ENCODE measurements at places on chromosomes 11 and 22. TPM values are rescaled to one million over a fixed set of nuclear protein-coding genes. Genes with fewer than 3 reads are reported as not detected.
A peak's percentile ranks its signal among the peaks of the same experiment; 100 is the strongest.

- no peaks in the 10 kb centered on the region for H3K36me3 ChIP-seq
- H3K27me3 ChIP-seq = no peaks in the 10 kb centered on the region
- no peak overlapping the region for H3K27ac ChIP-seq
- H3K4me1 ChIP-seq = no peaks in the 10 kb centered on the region
These were observed 9.6 kb upstream of the SLC6A5 start for GRCh38 chr11:20589796-20590195.

DNA sequence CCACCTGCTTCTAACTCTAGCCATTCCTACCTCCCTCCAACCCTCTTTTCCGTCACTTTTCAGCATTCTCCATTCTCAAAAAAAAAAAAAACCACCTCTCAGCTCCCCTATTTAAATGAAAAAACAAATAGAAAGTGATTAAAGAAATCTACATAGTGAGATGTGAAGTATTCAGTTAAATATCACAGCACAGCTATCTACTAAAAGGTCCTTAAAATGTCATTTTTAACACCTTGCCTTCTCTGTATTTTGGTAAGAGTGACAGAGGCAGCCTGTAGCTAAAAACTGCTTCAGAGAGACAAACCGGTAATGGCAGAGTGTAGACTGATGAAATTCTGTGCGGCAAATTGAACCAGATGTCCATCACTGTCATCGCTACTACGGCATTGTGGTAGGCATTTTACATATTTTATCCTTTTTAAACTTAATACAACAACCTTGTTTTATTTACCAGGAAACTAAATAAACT lies 346 bp upstream of the ALG9 start:
- H3K27ac ChIP-seq = peak overlapping the region; percentile 89
- H3K27me3 ChIP-seq = no peaks in the 10 kb centered on the region
- H3K4me3 ChIP-seq = peak overlapping the region; percentile 66
- H3K36me3 ChIP-seq = peaks cover 19% of the 10 kb centered on the region

DNA sequence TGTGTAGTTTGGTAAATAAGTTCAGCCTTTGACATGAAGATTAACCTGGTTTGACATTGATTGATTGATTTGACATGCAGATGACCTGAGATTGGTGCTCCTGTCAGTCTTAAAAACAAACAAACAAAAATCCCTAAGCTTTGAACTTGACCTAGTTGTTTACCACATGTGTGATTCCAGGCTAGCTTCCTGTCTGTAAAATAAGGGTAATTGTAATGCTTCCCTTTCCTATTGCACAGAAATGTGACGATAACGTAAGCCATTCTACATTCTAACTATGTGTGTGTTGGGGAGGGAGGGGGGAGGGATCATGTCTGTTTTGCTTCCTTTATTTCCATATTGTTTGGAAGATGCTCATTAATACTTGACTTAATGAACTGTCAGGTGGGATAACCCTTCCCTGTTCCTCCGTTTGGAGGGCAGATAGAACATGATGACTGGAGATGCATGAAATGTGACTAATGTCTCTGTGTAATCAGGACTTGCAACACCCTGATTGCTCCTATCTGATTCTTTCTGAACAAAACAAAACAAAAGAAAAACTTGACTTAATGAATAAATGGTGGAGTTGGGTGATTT lies 106.1 kb upstream of the CLMP start:
- H3K4me3 ChIP-seq = peak overlapping the region; percentile 22
- peaks cover 7% of the 10 kb centered on the region for H3K4me1 ChIP-seq
- no peak overlapping the region for H3K27ac ChIP-seq
- no peaks in the 10 kb centered on the region for H3K36me3 ChIP-seq

- no peak overlapping the region for H3K4me3 ChIP-seq
- no peaks in the 10 kb centered on the region for H3K36me3 ChIP-seq
- no peaks in the 10 kb centered on the region for H3K4me1 ChIP-seq
- peak; percentile 59 for DNase-seq
- H3K27me3 ChIP-seq = no peaks in the 10 kb centered on the region
These were observed 9.8 kb upstream of the FAM111B start for GRCh38 chr11:59097113-59097708.

DNA sequence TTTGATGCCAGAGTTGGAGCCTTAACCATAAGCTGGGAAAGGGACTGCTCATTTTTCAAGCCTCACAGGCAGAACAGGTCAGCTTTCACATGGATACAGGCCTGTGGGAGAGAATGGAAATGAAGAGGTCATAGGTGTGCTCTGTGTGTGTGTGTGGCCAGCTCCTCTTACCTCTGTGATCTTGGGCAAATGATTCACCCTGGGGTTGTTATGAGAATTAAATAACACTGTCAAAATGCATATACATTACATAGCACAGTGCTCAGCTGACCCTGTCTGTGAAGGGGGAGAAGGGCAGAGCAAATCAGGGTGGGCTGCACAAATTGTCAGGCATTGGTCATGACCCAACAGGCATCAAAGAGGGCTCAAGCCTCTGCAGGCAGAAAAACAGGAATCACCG lies 372.5 kb downstream of the TENM4 start:
- no peaks in the 10 kb centered on the region for H3K4me1 ChIP-seq
- H3K36me3 ChIP-seq = no peaks in the 10 kb centered on the region
- no peak overlapping the region for H3K4me3 ChIP-seq
- no peaks in the 10 kb centered on the region for H3K27me3 ChIP-seq

DNA sequence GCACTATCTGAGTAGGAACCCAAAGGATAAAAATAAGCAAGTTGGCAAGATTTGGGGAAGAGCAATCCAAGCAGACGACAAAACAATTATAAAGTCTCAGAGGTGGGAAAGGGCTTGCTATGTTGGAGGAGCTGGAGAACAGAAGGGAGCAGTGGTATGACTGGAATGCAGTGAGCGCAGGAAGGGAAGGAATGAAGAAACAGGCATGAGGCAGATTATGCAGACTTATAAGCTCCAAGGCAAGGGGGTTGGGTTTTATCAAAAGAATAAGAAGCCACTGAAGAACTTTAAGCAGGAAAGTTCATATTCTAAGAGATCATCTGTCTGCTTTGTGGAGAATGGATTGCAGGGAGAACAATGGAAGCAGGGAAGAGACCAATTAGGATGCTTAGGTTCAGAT lies 31.7 kb downstream of the PGM2L1 start:
- H3K27ac ChIP-seq = no peak overlapping the region
- DNase-seq = no peak
- H3K4me1 ChIP-seq = peaks cover 10% of the 10 kb centered on the region

GRCh38 chr11:17699147-17700114 lies 19.9 kb upstream of the MYOD1 start:
- no peaks in the 10 kb centered on the region for H3K4me1 ChIP-seq
- H3K36me3 ChIP-seq = no peaks in the 10 kb centered on the region
- no peaks in the 10 kb centered on the region for H3K27me3 ChIP-seq
- no peak overlapping the region for H3K27ac ChIP-seq
- DNase-seq = no peak
- H3K4me3 ChIP-seq = no peak overlapping the region

GRCh38 chr22:23270212-23270733 lies 90.0 kb downstream of the BCR start:
- H3K4me1 ChIP-seq = peaks cover 60% of the 10 kb centered on the region
- no peaks in the 10 kb centered on the region for H3K27me3 ChIP-seq
- H3K4me3 ChIP-seq = no peak overlapping the region
- H3K36me3 ChIP-seq = peaks cover 21% of the 10 kb centered on the region
- H3K27ac ChIP-seq = peak overlapping the region; percentile 59
- DNase-seq = peak; percentile 90

DNA sequence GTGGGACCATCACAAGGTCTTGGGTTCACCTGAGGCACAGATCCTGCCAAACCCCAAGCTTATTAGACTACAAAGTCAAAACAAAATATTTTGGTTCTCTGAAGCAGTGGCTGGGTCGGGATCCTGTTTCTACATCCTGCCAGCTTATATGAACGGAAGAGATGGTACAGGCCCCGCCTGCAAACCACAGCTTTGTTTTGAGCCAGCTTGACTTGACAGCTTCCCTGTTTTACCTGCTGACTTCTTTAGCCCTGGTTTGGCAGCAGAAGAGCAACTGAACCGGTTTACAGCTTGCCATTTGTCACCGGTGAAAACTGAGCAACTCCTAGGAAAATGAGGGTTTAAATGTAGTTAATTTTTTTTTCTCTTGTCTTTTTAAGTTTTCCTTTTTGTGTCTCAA lies 11.4 kb downstream of the PACS1 start:
- DNase-seq = peak; percentile 53
- H3K4me3 ChIP-seq = no peak overlapping the region
- peaks cover 56% of the 10 kb centered on the region for H3K4me1 ChIP-seq
- no peaks in the 10 kb centered on the region for H3K36me3 ChIP-seq
- peak overlapping the region; percentile 48 for H3K27ac ChIP-seq
- no peaks in the 10 kb centered on the region for H3K27me3 ChIP-seq

GRCh38 chr22:40635043-40635939 lies 1.2 kb downstream of the MRTFA start:
- no peak for DNase-seq
- H3K36me3 ChIP-seq = no peaks in the 10 kb centered on the region
- no peaks in the 10 kb centered on the region for H3K27me3 ChIP-seq
- peak overlapping the region; percentile 94 for H3K4me3 ChIP-seq
- H3K4me1 ChIP-seq = peaks cover 33% of the 10 kb centered on the region
- peak overlapping the region; percentile 84 for H3K27ac ChIP-seq

GRCh38 chr11:75199412-75199955 lies 41.1 kb upstream of the TPBGL start:
- no peaks in the 10 kb centered on the region for H3K27me3 ChIP-seq
- DNase-seq = no peak
- peaks cover 17% of the 10 kb centered on the region for H3K4me1 ChIP-seq
- H3K27ac ChIP-seq = no peak overlapping the region
- H3K4me3 ChIP-seq = no peak overlapping the region
- H3K36me3 ChIP-seq = no peaks in the 10 kb centered on the region

GRCh38 chr11:17402486-17402885 lies 14.0 kb upstream of the KCNJ11 start:
- H3K27me3 ChIP-seq = no peaks in the 10 kb centered on the region
- peak overlapping the region; percentile 8 for H3K27ac ChIP-seq
- DNase-seq = no peak
- peaks cover 51% of the 10 kb centered on the region for H3K4me1 ChIP-seq
- H3K36me3 ChIP-seq = no peaks in the 10 kb centered on the region
- H3K4me3 ChIP-seq = no peak overlapping the region

GRCh38 chr22:28992565-28993356 lies 68.9 kb downstream of the C22orf31 start:
- no peak overlapping the region for H3K27ac ChIP-seq
- no peaks in the 10 kb centered on the region for H3K27me3 ChIP-seq
- H3K36me3 ChIP-seq = no peaks in the 10 kb centered on the region
- peaks cover 11% of the 10 kb centered on the region for H3K4me1 ChIP-seq

DNA sequence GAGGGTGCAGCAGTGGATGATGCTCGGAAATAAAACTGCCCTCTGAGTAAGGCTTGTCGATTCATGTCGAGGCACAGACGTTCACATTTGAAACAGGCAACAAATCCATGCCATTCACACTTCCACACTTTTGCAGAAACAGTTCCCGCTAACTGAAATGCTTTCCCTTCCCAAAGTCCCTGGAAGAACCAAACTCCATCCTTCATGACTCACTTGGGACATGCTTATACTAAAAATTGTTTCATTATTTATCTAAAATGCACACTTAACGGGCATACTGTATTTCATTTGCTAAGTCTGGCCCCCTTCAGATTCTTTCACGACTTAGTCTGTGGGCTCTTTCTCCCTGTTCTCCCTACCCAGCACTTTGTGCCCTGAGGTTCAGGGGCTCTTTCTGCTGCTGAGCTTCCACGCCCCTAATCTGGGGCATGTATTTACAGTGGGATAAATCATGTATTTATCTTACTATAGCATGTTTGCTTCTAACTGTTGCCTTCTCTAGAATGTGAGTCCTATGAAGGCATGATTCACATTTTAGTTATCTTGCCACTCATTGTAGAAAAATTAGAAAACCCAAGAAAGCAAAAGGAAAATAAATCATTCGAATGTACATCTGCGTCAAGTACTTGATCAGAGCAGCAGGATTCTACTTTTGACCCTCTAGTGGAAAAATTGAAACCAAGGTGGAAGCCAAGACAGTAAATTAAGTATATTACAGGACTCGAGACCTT lies 12.5 kb downstream of the SCGB1A1 start:
- no peaks in the 10 kb centered on the region for H3K36me3 ChIP-seq
- H3K4me1 ChIP-seq = peaks cover 3% of the 10 kb centered on the region
- no peak for DNase-seq
- H3K27ac ChIP-seq = no peak overlapping the region

DNA sequence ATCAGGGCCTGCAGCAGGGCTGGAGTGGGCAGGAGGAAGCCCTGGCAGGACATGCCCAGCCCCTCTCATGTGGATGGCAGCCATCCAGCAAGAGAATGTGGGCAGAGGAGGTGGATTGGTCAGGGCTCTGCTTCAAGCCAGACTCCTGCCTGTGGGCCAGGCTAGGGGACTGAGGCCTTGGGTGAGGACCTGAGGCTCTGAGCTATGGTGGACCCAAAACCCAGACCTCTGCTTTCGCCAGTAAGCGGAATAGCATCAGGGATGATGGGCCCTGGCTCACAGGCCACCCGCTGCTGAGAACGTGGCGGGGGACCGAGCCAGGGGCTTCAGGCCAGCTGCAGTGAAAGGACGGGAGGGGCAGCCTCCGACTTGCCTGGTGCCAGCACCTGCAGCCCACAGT lies 57.4 kb downstream of the LINC01488 start:
- H3K27ac ChIP-seq = peak overlapping the region; percentile 88
- no peak overlapping the region for H3K4me3 ChIP-seq
- peaks cover 28% of the 10 kb centered on the region for H3K4me1 ChIP-seq
- H3K36me3 ChIP-seq = no peaks in the 10 kb centered on the region

DNA sequence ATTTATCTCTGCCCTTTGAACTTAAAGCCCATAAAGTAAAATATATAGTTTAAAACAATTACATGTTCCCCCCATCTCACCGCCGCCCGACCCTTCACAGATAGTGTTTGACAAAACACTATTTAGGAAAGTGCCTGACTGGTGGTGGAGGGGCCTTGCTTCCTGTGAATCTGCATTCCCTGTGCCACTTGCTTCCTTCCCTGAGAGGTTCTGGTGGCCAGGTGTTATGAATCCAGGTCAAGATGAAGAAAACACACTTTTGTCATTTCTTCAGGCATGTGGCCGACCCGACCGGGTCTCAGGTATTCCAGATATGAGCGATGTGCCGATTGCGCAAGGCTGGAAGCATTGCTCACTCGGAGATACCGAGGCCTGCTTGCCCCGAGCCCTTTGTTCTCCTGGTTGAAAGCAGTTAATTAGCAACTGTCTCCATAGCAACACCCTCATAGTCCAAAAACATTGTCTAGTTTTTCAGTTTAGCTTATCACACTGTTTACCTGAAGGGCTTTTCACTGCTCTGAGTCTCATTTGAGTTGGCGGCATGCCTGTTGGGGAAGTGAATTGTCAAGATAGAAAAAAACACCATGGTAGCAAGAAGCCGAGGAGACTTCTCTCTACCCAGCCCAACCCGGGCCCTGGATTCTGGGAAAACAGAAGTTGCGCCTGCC lies 128.3 kb downstream of the TEAD1 start:
- peak; percentile 94 for DNase-seq
- no peaks in the 10 kb centered on the region for H3K36me3 ChIP-seq
- H3K27ac ChIP-seq = peak overlapping the region; percentile 92
- no peak overlapping the region for H3K4me3 ChIP-seq
- H3K4me1 ChIP-seq = peaks cover 70% of the 10 kb centered on the region

Gene GSTT2B
- 2.0 TPM for total RNA-seq

Gene BCO2
- total RNA-seq = 6.6 TPM

Gene SLC22A9
- not detected for total RNA-seq

Gene SLC22A25
- not detected for total RNA-seq

Gene NCF4
- total RNA-seq = 6.7 TPM

Gene COA4
- total RNA-seq = 95.2 TPM

Gene MICAL2
- total RNA-seq = 63.6 TPM

Gene OR5A1
- not detected for total RNA-seq

Gene APOC3
- not detected for total RNA-seq

Gene HMOX1
- total RNA-seq = 6.7 TPM

Gene NRXN2
- 5.6 TPM for total RNA-seq

Gene SOX10
- total RNA-seq = not detected

Gene OR5M8
- total RNA-seq = not detected

Gene HIC2
- 4.7 TPM for total RNA-seq

Gene CALCA
- not detected for total RNA-seq

Gene C22orf42
- total RNA-seq = not detected
